Adipocyte (in vitro differentiated cells): ENCODE measurements at places on chromosomes 6 and 20.

DNA sequence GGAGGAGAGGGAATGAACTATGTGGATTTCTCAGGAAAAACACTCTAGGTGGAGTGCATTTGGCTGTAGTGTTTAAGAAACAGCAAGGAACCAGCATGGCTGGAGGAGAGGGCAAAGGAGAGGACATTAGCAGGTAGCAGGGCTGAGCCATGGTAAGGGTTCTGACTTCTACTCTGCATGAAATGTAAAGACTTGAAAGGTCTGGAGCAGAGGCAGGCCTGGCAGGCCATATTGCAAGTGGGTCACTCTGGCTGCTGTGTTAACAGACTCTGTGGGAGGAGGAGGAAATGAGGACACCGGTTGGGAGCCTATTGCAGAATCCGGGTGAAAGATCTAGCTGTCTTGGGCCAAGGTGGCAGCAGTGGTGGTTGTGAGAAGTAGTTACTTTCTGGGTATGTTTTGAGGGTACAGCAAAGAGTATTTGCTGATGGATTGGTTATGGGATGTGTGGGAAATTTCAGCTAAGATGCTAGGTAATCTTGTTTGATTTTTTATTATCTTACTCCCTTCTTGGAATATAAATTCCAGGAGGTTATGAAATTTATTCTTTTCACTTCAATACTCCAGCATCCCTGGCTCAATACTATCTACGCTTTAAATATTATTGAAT, 115.9 kb upstream of the BCLAF1 start:
- no peak for DNase-seq

GRCh38 chr20:22909436-22909835, 125.7 kb upstream of the SSTR4 start:
- no peak for DNase-seq

DNA sequence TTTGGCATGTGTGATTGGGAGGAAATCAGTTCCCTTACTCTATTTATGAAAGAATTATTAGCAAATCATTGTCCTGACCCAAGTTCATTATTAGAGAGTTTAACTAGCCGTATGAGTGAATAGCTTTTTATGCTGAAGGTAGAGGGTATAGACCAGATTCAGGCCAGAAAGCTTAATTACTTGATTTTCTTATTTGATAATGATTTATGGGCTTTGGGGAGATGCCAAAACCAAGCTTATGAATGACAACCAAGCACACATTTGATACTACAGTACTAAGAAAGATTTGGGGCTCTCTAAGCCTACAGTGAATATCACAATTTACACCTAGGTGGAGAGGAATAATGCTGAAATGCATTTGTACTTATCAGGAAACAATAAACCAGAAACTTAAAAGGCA, 193.2 kb downstream of the ARHGAP18 start:
- DNase-seq = no peak

GRCh38 chr6:167420177-167420576, 95.3 kb downstream of the TTLL2 start:
- no peak for DNase-seq

- peak; percentile 44 for DNase-seq
Observed at GRCh38 chr6:38554700-38555413, 84.9 kb downstream of the BTBD9 start.

GRCh38 chr6:7461416-7461815, 71.8 kb downstream of the RIOK1 start:
- no peak for DNase-seq

DNA sequence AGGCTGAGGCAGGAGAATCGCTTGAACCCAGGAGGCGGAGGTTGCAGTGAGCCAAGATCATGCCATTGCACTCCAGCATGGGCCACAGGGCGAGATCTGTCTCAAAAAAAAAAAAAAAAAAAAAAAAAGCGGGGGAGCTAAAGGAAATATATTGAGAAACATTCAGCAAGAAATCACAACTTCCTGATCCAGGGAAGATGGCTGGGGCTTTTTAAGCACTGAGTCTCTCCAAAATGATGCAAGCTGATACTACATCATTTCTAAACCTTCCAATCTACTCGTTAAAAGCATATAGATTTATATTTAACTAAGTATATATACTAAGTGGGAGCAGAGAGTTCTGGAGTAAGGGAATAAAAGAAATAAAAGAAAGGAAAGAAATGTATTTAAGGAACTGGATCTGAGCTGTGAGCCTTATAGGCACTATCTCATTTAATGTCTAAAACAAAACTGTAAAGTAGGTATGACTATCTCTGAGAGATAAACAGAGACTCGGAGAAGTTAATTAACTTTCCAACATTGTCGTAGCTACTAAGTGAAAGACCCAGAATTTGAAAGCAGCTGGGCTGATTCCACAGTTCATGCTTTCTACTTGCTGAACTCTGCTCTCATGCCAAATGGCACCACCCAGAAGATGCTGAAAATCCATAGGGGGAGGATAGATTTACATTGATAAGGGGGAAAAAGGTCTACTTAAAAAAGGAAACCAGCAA, 215.0 kb upstream of the MARCKS start:
- no peak for DNase-seq

DNA sequence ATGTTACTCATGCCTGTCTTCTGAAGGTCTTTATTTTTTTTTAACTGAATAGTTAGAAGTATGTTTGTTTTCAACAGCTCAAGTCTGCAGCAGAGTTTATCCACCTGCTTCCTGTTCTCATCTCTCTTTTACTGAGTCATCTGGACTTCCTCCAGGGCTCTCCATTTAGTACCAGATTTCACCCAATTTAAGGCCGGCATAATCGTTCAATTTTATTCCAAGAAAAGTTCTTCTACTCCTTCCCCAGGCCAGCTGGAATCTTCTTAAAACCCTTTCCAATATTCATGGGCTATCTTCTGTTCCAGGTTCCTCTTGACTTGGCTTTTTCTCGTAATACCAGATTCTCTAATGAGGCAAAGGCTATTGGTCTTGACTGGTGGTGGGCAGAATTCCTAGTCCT, 79.0 kb upstream of the LAMA2 start:
- peak; percentile 41 for DNase-seq

DNA sequence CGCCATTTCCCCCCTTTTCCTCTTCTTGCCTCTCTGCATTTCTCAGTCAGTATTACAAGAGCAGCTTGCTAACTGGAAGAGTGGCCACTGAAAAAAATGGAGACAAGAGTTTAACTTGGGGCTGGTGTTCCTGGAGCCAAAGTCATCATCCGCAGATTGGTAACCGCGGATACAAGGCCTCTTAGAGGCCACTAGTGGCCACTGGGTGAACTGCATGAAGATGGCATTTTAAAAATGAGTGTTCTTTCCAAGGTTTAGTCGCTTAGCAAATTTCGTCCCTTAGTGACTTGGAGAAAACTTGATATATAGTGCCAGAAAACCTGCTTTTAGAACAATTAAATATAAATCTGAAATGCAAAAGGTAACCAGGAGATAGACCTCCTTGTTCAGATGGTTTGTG, 4.8 kb downstream of the F13A1 start:
- peak; percentile 50 for DNase-seq

- peak; percentile 86 for DNase-seq
Observed at GRCh38 chr6:56227071-56227879, 20.1 kb downstream of the COL21A1 start.

DNA sequence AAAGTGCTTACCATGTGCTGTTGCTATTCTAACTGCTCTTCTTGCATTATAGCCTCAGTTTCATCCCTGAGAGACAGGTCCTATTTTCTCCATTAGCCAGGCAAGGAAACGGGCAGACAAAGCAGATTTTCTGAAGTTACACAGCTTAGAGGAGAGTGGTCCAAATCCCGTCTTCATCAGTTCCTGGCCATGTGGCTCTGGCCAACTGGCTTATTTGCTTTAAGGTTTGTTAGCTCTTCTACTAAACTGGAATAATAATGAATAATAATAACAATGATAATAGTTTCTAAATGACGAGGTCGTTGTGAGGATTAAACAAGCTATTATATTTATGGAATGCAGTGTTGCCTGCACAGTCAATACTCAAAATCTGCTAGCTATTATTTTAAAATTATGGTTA, 35.8 kb upstream of the BCAS1 start:
- DNase-seq = no peak

GRCh38 chr6:27811451-27811772, 100.8 kb downstream of the OR2B2 start:
- DNase-seq = no peak

- no peak for DNase-seq
Observed at GRCh38 chr20:63125581-63125837, 90.4 kb downstream of the YTHDF1 start.

DNA sequence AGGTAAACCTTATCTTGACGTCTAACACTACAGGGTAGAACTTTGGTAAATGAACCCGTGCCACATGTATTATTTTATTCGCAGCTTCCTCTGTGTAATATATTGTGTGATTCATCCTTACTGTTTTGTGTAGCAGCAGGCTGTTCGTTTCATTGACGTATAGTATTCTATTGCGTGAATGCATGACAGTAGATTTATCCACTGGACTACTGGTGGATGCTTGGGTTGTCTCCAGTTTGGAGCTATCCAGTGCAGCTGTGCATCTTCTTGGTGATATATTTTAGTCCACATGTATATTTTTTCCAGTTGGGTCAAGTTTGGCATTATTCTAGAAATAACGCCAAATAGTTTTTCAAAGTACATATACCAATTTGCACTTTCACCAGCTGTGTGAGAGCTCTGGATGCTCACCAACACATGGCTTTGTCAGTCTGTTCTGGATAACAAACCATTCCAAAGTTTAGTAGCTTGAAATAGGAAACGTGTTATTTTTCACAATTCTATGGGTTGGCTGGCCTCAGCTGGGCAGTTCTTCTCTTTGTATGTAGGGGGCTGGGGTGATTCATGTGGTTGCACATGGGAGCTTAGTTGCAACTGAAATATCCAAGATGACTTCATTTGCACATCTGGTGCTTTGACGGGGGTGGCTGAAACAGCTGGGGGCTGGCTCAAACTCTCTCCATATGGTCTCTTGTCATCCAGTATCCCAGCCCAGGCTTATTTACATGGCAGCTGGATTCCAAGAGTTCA, 9.3 kb downstream of the ECT2L start:
- peak; percentile 7 for DNase-seq

- no peak for DNase-seq
Observed at GRCh38 chr6:93420163-93420795, 920 bp upstream of the EPHA7 start.

DNA sequence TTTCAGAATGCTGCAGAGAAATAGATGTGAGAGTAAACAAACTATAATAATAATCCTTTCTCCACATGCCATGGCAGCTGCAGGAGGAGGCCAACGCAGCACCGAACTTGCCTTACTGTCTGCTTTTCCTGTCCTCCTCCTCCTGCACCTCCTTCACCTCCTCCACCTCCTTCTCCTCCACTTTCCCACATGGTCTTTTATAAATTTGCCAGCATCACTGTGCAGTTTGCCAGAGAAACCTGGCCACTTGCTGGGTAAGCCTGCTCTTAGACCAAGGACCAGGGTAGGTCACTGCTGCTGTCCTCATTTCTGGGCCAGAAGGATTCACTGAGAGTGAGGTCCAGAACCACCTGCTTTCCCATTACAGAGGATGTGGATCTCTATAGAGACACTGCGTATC, 8.7 kb downstream of the SGK1 start:
- no peak for DNase-seq

GRCh38 chr6:85580878-85581267, 12.8 kb downstream of the SNX14 start:
- no peak for DNase-seq

DNA sequence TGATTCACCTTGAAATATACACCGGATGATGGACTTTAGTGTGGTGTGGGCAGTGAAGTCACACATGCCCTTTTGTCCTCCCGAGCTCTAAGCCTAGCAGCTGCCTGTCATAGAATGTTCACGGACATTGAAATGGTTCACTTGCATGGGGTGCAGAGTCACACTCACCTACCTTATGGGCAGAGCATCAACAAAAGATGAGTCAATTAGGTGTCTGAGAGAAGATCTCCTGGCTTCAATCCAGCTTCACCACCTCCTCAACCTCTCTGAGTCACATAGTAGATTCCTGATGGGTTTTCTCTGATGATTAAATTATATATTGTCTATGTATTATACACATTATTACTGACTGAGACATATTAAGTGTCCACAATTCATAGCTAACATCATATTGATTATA, 48.1 kb upstream of the HLA-E start:
- DNase-seq = no peak

DNA sequence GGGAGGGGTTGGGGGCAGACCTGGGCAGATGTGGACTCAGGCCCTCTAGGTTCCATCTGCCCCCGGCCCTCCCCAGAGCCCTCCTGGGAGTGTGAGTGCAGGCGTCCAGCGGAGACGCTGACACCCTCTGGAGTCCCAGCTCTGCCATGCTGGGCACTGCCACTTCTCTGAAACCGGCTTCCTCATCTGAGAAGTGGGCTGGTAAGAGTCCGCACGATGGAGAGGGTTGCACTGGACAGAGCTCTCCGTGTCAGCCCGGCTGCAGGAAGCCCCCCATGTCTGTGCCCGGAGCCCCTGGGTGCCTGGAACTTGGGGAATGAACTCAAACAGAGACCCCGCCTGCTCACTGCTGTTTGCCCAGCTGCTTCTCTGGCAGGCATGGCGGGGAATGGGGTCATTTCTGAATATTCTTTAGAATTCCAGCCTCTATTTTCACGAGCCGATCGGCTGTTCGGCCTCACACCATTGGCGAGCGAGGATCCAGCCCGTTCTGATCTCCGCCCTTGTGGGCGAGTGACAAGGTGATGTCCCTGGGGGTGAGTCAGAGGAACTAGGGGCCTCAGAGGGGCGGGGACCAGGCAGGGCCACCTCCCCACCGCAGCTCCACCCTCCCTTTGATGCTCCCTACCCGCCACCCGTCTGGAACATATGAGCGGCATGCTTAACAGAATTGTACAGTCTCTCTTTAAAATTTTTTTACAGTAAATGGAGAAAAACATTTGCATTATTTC, 47.8 kb upstream of the GATA5 start:
- DNase-seq = no peak

- no peak for DNase-seq
Observed at GRCh38 chr20:45968081-45968671, 3.8 kb downstream of the ZNF335 start.

- DNase-seq = no peak
Observed at GRCh38 chr20:60977901-60978300, 274.2 kb upstream of the CDH4 start.

DNA sequence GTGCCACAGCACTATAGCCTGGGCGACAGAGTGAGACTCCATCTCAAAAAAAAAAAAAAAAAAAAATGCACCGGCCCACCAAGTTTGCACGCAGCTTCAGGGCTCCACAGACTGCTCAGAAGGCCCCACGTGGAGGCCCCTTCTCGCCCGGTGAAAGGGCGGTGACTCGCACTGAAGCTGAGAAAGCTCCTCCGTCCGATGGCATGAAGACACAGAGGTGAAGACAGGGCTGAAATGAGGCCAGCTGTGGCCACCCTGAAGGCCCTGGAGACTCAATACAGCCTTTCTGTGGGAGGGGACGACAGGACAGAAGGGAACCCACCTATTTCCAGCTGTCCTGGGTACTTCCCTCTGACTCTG, 84.0 kb downstream of the PTPN1 start:
- no peak for DNase-seq

GRCh38 chr6:170135461-170135820, 155.4 kb downstream of the DLL1 start:
- DNase-seq = no peak
